ENCODE measurements at places on chromosomes 2 and 18.
A peak's percentile ranks its signal among the peaks of the same experiment; 100 is the strongest.

DNA sequence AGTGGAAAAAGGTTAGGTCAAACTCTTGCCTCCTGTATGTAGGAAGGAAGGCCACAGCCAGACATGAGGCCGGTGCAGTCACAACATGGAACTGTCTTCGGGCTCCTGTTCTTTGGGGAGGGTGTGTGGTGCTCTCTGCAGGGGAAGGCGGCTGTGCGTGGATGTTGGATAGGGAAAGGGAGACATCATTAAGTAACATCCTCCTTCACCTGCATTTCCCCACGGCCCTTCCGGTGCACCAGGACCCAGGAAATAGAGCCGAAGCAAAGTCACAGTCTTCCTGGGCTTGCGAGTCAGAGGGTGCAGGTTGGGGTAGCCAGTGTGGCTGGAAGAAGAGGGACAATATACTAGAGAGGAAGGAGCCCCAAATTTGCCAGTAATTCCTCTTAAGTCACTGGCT, 78.9 kb upstream of the SMAD7 start:
- no peak for DNase-seq

DNA sequence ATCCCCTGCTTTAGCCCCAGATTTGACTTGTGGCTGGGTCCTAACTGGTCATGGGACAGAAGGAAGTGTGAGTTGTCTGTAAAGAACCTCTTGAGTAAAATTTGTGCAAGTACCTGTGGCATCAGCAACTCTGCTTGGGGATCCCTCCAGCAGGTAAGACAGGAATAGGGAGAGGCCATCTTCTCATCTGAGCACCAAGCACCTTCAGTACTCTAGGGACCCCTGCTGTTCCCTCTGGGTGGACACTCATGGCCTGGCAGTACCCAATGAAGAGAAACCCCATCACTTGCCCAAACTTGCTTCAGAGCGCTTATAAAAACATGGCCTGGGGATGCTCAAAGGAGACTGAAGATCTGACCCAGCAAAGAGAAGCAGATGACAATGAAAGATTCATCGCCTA, 297.8 kb downstream of the SP3 start:
- DNase-seq: no peak

DNA sequence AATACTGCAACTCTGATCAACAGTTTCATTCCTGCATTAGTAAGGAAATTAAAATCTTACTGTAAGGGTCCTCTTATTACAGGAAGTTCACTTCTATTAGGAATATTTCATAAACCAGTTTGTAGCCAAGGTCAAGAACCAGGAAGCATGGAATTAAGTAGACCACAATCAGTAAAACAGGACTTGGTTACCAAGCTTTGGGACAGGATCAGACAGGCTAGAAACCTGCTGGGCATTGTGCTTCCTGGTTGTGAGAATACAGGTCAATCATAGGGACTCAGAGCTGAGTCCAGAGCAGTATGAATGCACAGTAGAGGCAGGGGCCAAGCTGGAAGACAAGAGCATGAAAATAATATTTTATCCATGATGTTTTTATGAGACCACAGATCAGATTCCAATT, 248.0 kb downstream of the IKZF2 start:
- DNase-seq: no peak

DNA sequence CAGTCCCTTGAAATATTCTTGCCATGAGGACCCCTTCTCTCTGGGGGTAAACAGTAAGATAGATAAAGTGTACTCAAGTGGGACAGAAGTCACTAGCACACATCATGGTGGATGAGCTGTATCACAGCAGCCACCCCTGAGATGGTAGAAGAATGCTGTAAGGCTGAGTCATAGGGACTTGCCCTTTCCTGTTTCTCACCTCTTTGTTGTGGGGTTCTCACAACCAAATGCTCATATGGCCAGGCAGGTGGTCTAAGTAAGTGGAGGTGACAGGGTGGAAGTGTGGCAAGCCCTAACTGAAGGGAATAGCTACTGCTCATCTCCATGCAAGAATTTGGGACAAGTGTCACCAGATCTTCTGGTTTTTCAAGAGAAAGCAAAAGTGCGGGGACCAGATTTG, 202.7 kb upstream of the SLC14A2 start:
- no peak for DNase-seq

DNA sequence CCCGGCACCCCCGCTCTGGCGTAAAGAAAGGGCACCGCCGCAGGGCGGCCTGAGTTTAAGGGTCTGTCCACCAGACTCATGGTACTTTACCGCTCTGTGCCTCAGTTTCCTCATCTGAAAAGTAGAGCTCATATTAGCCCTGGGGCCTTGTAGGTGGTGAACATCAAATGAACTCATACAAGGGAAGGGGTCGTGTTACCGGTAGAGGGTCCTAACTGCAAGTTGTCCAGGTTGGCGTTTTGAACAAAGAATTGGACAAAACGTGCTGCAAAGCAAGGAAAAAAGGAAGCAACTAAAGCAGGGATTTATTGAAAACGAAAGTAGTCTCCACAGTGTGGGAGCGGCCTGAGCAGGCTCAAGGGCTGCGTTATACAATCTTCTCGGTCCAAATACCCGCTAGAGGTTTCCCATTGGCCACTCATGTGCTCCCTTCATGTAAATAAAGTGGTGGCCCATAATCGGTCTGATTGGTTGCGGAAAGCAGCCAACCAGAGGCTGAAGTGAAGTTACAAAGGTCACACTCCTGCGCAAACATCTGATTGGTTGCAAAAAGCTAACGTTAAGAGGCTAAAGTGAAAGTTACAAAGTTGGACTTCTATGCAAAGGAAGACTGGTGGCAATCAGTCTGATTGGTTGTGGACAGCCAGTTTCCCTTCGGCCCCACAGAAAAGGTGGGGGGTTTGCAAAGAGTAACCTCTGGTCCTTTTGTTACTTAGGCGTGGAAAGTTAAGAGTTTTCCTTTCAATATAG, 80.7 kb upstream of the LDLRAD4 start:
- DNase-seq: no peak

DNA sequence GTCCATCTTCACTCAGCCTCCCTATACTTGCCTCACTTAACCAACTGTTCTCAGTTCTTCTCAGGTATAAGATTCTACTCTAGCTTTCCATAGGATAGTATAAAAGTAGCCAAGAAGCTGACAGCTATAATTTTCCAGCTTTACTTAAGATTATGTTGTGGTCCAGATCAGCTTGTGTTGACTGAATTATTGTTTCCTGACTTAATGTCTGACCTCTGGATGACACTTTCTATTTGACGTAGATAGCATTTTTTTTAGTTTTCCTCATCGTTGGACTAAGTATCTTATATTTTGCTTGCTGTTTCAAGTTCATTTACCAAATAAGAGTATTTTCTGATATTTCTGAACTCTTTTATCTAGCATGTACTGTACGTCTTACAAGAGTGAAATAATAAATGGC, 1272.5 kb upstream of the CDH2 start:
- no peak for DNase-seq

- no peak for DNase-seq
Observed at GRCh38 chr2:1366546-1367134, 46.6 kb upstream of the TPO start.

GRCh38 chr2:95539836-95540235, 52.0 kb upstream of the TRIM43 start:
- no peak for DNase-seq

DNA sequence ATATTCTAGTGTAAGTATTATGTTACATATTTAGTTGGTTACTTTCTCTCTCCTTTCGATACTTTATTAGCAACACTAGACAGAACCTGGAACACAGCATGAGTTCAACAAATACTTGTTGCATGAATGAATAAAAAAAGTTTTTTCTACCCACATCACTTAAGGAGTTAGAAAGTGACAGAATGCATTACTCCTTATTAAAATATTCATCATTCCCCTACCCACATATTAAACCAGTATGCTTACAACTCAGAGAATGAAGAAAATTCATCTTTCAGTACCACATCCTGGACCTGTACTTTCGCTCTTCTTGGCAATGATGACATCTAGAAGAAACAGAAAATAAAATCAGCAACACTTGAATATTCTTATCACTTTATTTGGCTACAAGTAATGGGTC, 6.0 kb downstream of the SRBD1 start:
- no peak for DNase-seq

DNA sequence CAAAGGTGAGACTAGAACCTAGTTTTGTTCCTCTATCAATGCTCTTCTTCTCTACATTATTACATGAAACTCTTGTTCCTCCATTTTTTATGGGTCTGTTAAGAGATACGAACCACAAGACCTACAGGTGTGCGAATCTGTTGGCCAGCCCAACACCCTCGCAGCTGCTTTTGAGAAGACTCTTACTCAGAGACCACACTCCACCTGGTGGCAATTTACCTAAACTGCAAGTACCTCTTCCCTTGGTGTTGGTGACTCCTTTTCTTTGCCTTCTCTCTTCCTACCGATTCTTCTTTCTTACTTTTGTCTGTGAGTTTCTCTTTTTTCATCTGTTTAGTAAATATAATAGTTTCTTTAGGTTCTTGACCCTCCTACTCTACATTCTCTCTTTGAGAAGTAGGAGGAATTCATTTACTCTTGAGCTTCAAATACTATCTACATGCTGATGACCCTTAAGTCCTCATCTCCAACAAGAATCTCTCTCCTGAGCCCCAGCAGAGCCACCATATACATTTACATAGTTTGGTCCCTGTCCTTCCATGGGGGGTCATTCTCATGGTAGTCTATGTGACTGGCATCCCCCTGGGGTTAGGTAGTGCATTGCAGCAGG, 81.8 kb upstream of the GAREM1 start:
- DNase-seq: peak; percentile 21

- DNase-seq: no peak
Observed at GRCh38 chr18:47908592-47908991, 21.9 kb downstream of the SMAD2 start.

- DNase-seq: no peak
Observed at GRCh38 chr2:109683452-109683851, 69.3 kb downstream of the SOWAHC start.

DNA sequence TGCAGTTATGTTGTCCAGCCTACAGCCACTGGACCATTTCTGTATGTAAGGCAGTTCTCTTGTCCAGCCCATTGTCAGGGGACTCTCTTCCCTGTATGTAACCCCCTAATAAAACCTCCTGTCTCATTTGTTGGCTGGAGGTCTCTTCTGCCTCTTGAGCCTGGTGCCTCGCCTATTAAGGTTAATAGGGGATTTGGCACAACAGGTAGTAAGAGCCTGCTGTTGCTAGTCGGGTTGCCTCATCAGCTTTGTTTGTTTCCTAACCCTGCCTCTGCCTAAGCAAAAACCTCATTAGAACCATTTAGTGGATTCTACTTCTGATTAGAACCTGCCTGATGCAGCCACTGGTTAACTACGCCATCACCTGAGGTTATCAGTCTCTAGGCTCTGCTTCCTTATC, 62.2 kb upstream of the STPG4 start:
- DNase-seq: no peak

DNA sequence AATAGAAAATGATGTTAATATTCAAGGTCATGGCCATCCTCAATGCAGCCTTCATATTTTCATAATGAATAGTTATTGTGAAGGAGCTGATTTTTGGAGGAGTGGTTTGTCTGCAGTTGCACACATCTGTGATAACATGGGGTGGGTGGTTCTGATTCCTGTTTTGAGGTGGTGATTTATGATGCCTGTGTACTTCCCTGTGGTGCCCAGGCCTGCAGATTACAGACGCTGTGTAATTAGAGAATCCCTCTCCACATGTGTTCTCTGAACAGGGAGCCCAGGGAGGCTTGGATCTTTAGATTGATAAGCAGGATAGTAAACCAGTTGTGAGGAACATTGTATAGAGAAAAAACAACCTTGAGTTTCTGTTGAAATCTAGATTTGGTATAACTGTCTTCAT, 117.5 kb downstream of the AGAP1 start:
- no peak for DNase-seq

DNA sequence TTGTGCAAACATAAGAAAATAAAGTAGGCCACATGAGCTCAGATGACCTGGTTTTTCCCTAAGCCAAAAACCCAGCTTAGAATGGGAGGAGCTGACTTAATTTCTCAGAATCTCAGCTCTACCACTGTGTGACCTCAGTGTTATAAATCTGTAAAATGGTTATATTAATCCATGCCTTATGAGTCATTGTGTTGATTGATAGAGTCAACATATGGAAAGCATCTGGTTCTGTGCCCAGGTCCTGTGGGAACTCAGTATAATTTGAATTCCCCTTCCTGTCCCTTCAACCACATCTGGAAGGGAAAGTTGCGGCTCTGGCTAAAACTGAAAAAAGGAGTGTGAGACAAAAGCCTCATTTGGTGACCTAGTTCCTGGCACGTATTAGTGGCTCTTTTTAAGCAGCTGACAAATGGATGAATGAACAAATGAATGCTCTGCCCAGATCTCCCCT, 25.7 kb downstream of the TMEM177 start:
- DNase-seq: no peak

DNA sequence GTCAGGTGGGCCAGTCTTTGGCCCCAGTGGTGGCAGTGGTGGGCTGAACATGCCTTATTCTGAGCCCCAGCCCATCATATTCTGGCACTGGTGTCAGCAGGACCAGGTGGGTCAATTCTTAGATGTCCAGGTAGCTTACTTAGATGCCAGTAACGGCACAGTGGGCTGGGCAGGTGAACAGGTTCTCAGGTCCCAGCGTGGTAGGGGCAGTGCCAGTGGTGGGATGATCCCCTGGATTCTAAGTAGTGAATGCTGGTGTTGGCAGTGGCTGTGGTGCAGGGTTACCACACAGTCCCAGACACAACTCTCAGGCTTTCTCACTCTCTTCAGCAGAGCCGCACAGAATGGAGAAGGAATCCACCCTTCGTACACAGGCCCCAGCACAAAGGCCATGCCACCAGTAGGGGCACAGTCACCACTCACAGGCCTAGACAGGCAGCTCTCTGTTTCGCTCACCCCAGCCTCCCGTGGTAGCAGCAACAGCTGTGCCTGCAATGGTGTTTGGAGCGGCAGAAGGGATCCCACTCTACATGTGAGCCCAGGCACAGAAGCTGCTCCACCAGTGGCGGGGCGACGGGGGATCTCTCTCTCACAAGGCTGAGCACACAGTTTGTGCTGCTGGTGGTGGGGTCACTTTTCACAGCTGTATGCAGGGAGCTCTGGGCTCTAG, 97.3 kb downstream of the ANKRD12 start:
- DNase-seq: no peak

GRCh38 chr2:85812094-85812735, 58.4 kb downstream of the ATOH8 start:
- DNase-seq: no peak

DNA sequence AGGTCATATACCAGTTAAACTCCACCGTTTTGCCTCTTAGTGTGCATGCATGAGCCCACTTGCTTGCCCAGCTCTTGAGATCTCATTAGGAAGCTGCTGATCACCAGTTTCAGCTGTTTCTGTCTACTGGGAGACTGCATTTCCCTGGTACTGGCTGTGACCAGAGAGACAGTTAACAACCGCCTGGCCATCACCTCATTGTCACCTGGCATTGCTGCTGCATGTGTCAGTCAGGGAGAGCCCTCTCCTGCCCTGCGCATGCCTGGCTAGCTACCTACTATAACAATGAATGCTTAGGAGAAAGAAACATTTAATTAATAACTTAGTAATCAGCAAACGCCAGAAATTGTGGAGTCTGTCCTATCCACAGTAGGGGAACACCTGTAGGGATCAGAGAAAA, 265.8 kb upstream of the CYRIA start:
- no peak for DNase-seq

GRCh38 chr2:216498070-216498378, 620 bp upstream of the RPL37A start:
- DNase-seq: no peak

- DNase-seq: no peak
Observed at GRCh38 chr2:151029406-151030157, 232.1 kb downstream of the RBM43 start.
